ENCODE measurements at places on chromosomes 12 and 14.

DNA sequence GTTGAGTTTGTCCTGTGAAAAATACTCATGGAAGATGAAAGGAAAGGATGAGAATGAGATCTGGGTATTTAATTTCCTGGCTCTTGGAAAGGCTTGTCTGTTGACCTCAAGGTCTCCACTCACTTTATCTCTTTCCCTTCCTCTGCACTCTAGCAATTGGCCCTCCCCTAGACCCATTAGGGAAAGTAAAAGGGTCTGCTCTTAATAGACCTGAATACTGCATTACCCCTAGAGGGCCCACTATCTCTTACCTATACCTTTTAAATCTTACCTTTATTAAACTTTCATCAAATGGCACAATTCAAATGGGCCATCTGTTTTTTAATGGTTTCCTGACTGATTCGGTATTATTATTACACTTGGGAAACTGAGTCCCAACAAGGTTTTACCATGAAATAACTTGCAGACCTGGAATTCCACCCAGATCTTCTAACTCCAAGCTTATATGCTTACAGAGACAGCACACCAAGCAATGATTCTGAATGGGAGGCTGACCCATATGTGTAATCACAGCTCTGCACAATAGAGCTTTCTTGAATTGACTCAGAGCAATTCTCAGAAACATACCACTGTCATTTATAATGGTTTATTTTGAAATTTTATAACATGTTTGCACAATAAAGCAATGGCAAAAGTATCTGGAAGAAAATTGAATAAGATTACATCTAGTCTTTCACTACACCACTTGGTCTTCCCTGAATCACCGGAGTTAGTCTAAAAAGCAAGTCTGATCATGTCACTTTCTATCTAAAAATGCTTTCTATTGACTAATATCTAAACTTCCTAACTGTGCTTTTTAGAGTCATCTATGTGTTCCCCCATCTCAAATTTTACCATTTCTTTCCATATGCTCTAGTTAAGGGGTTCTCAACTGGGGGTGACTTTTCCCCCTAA, 618.5 kb downstream of the NRXN3 start:
- DNase-seq: no peak

- DNase-seq: peak; percentile 39
Observed at GRCh38 chr12:86914721-86915120, 658.5 kb upstream of the MGAT4C start.

- peak; percentile 51 for DNase-seq
Observed at GRCh38 chr12:52156757-52157565, 34.9 kb downstream of the KRT80 start.

DNA sequence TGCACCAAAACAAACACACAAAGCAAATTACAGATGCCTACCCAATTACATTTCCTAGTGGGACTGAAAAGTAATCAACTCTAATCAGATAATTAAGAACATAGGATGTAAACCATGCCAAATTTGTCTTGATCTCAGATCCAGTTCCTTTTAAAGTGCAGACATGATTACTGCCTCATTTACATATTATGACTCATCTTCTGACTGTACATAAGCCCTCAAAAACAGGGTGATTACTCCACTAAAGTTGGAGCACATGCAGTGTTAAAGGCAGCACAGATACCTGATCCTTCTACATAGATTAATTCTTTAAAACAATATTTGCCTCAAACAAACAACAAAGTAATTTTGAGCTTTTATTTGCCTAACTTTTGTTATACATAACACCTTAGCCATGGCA, 337.2 kb downstream of the RPS29 start:
- DNase-seq: no peak

DNA sequence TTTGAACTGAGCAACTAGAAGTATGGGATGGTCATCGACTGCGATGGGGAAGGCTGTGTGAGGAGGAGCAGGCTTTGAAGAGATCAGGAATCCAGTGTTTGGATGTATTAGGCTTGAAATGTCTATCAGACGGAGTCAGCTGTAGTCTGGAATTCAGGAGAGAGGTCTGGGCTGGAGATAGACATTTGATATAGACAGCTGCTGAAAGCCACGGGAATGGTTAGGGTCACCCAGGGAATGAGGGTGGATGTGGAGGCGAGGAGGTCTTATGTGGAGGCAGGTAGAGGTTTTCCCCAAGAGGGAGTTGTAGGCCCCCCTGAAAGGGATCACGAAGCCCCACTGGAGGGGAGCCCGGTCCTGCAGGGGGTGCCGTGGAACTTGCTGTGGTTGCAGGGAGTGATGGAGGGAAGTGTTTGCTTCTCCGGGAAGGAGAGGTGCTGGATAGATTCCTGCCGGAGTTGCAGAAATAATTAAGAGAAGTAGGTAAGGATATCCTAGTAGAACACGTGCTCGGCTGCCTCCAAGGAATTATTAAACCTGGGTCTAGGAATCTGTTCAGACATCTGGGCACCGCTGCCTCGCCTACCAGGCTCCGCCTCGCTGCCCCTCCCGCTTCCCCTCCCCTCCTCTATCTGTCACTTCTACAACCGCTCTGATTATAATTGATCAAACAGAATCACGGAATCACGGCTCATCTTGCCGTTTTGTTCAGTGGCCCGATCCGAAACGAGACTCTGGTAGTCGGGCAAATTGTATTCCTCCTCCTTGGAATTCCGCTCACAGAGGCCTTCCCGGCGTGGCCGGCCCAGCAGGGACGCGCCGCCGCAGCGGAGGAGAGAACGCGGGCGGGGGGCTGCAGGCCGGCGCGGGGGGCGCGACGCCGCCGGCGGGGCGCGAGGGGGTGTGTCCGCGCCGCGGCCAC, 826 bp upstream of the CACNA1C start:
- peak; percentile 24 for DNase-seq

DNA sequence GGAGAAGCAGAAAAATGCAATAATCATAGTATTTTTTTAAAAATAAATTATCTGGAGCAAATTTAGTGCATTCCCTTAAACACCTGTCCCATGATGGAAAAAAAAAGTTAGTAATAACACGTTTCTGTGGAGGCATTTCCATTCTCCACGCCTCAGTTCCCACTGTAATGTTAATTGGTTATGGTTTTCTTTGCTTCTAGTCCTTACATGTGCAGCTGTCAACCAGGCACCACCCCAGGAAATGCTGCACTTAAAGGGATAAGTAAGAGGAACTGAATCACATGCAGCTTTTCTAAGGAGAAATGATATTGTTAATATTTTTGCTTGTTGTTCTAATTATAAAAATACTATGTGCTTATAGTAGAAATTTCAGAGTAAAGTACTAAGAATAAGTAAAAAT, 240.3 kb downstream of the ZFP36L1 start:
- DNase-seq: no peak

- DNase-seq: peak; percentile 5
Observed at GRCh38 chr14:78593949-78594348, 423.8 kb downstream of the NRXN3 start.

GRCh38 chr12:32727237-32727636, 28.5 kb downstream of the YARS2 start:
- DNase-seq: no peak

DNA sequence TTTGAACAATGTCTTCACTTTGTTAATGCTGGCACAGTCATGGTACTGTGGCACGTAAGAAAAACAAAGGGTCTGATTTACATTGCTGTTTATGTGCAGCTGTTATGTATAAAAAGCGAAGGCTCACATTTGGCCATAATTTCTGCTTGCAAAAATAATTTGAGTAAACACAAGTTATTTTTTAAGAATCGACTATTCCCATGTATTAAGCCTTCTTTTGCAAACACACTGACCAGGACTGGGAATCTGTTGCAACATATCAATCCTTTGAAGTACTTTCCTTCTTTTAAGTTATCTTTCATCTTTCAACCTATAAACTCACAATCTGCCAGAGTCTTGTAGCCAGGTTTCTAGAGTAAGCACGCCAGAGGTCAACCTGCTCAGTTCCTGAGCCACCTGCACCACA, 145.4 kb upstream of the BMP4 start:
- no peak for DNase-seq

DNA sequence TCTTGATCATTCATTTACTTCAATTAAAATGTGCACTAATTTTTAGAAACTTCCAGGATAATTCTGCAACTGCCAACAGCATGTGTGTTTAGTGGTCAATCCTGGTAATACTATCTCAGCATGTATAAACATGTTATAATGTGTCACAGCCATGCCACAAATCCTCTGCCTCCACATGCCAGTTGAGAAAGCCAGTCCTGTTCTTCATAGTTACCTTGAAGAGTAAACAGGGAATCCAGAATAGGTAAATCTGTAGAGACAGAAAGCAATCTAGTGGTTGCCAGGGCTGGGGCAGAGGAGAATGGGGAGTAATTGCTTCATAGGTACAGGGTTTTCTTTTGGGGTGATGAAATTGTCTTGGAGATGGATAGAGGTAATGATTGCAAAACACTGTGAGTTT, 85.9 kb downstream of the ARMH4 start:
- DNase-seq: no peak

- no peak for DNase-seq
Observed at GRCh38 chr12:3988519-3989217, 115.5 kb upstream of the PARP11 start.

GRCh38 chr12:12835378-12836146, 22.4 kb downstream of the DDX47 start:
- no peak for DNase-seq

DNA sequence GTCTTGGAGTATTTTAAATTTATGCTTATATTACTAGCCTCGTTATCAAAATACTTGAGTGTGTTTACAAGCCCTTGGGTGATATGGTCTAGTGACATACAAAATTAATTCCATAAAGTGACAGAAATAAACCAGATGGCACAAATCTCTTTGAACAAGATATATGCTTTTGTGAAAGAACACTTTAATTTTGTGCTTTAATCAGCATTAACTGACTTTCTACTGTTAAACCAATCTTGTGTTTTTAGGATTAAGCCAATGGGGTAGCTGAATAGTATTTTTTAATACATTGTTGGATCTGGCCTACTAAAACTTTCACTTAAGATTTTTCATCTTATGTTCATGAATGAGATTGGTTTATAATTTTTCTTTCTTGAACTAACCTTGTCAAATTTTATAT, 30.4 kb upstream of the GCH1 start:
- DNase-seq: no peak

- peak; percentile 87 for DNase-seq
Observed at GRCh38 chr12:89525824-89526770, at the start of gene POC1B. Gene POC1B, minus strand, starts transcription at chr12:89526047. Its CDS starts 152 bp downstream, at chr12:89525895.

DNA sequence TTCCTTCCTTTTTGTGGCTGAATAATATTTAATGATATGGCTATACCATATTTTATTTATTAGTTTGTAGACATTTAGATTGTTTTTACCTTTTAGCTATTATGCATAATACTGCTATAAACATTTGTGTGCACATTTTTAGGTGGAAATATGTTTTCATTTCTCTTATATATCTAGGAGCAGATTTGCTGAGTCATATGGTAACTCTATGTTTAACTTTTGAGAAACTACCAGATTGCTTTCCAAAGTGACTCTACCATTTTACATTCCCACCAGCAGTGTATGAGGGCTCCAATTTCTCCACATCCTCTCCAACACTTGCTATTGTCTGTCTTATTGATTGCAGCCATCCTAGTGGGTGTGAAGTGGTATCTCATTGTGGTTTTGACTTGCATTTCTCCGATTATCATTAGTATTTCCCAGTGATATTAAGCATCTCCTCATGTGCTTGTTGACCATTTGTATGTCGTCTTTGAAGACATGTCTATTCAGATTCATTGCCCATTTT, 160.2 kb downstream of the KICS2 start:
- no peak for DNase-seq

DNA sequence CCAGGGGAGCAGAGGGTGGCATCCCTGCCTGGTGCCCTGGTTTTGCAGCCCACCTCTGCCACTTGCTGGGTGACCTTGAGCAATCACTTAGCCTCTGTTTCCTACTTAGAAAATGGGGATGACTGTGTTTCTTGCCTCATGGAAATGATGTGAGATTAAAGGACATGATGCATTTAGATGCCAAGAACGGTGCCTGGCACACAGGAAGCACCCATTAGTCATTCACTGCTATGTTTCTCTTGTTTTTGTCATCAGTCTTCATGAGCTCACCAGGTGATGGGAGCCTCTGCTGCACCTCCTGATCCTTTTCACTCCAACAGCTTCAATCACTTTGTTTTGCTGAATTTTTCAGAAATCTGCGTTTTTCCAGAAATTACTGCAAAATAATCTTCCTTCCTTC, 23.6 kb upstream of the ATF1 start:
- no peak for DNase-seq

DNA sequence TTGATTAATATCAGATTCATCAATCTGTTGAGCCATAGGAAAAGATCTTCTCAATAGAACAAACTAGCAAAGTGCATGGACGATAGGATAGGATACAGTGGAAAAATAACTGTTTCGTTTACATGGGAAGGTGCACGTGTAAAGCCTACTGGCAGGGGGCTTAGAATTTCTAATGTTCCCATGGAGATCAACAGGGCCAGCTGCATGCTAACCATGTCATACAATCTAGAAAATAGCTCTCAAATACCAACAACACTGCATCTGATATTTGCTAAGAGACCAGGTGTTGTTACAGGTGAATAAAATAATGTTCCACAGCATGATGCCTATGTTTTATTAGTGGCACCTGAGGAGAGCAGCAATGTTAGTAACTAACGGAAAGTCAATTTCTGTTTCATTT, 72.5 kb downstream of the ACSS3 start:
- DNase-seq: no peak

- DNase-seq: peak; percentile 29
Observed at GRCh38 chr12:56836317-56836716, 73.2 kb downstream of the HSD17B6 start.

GRCh38 chr12:112121780-112122565, 3.4 kb upstream of the TRAFD1 start:
- peak; percentile 94 for DNase-seq

- DNase-seq: no peak
Observed at GRCh38 chr12:27083861-27084394, 1.6 kb upstream of the C12orf71 start.

DNA sequence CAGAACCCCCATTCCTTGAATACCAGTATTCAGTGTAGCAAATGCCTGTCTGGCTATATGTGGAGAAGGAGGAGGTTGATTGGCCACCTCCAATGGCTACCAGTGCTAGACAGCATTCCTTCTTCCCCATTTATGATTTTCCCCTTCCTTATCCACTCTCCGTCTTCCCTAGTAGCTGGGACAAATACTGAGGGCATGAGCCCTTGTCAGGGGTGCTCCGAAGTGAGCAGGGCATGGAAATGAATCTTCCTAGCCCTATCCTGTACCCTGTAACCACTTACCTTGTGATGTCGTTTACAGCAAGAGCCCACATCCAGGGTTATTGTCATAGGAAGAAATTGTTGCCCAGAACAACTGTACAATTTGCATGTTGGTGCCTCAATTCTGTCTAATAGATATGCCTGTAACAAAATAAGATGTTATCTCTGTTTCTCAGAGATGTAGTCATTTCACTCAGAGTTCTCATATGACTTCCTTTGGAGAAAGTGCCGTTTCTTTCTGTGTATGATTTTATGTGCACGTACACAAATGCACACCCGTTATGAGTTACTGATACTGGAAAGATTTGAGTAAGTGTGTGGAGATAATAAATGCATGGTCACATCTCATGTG, 423.7 kb downstream of the EGLN3 start:
- DNase-seq: no peak

Measured in H4 (cell line).